ENCODE measurements at places on chromosomes 2 and 18.

DNA sequence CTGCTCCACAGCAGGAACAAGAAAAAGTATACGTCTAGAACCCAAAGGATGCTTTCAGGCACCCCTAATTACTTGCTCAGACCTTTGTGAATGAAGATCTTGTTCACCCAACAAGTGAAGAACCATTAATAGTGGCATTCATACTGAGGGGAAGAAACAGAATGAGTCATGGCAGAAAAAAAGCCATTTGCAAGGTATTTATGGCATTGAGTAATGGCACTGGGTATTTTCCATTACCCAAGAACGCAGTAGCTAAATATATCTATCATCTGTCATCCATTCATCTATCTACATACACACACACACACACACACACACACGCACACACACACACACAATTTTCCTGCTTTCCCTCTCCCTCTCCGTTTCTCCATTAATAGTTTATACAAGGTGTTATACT lies 56.4 kb upstream of the XIRP2 start:
- no peak for DNase-seq

DNA sequence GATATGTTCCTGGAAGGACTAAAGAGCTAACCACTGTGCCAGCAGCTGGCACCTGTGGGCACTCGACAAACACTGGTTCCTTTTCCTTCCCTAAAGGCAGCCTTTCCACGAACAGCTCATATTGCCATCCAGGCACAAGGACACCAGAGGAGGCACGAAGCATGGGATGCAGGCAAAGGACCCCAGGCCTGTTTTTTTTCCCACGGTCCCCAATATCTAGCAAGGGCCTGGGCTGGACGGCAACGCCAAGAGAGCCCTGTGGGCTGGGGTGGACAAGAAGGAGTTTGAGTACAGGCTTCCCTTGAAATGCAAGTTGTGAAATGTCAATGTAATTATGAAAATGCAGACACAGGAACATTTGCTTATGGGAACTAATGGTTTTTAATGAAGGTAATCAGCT lies 135.9 kb downstream of the CYP26B1 start:
- no peak for DNase-seq

GRCh38 chr2:218149848-218150440 lies 16.8 kb downstream of the CXCR1 start:
- no peak for DNase-seq

DNA sequence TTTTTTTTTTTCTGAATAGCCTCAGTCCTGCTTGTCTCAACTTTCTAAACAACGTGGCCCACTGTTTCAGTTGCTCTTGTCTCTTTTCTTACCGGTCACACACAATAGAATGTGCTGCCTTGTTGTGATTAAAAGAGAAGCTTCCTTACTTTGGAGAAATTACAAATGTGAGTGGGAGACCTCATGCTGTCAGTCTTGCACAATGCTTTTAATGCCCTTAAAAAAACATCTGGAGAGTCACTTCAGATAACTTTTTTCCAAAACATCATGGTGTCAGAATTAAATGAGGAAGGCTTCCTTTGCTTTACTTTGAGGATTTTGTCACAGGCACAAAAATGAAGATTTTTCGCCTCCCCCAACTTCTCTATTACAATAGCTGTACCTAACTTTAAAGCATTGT lies 37.7 kb downstream of the LHCGR start:
- no peak for DNase-seq

- DNase-seq, result no peak
These were observed 9.5 kb upstream of the SMAD4 start for GRCh38 chr18:51020536-51020935.

- peak; percentile 28 for DNase-seq
These were observed 13.0 kb upstream of the FAHD2A start for GRCh38 chr2:95389245-95390119.

DNA sequence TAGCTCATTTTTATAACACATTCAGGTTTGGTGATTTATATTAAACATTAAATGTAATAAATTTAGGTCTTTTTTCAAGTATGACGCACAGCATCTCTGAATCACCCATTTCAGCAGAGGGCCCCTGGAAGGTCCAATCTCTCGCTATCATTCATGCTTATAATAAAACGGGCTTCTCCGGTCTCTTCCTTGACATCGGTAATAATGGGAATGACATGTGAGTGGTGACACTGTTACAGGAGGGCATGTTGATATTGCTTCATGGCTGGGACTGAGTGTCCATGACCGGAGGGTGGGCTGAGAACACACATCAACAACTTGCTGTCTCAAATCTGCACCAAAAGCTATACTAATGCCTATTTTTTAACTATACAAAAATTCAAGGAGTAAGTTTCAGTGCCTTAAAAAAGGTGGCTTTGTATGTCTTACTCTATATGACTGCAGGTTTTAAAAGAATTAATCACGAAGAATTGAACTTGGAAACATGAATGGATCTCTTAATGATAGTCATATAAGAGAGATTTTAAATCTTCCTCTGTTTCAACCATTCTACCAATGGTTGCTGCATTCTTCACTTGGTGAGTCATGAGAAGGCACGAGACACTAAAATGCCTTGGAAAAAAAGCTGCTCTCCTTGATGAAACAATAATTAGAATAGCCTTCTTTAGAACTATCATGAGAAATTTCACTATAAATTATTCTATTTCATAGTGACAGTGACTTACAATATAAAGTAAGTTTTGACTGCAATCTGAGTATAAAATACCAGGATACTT lies 101.9 kb upstream of the NRP2 start:
- DNase-seq, result no peak

- DNase-seq, result no peak
These were observed 107.3 kb upstream of the IL1R2 start for GRCh38 chr2:101884423-101884822.

DNA sequence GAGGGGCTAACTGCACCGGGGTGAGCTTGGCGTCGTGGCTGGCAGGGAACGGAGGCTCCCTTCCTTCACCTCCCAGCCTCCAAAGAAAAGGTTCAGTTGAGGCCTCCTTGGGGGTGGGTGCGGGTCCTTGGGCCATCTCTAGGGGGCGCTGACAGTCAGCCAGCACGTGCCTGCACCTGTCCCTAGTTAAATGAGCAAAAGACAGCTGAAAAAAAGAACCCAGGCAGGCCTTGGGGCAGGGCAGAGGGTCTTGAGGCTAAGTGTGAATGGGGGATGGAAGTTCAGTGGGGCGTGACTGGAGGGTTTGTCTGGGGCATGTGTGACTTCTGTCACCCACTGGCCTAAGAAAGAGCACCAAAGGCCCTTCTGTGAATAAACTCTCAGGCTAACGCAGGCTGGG lies 56.4 kb downstream of the ZFP36L2 start:
- DNase-seq, result no peak

DNA sequence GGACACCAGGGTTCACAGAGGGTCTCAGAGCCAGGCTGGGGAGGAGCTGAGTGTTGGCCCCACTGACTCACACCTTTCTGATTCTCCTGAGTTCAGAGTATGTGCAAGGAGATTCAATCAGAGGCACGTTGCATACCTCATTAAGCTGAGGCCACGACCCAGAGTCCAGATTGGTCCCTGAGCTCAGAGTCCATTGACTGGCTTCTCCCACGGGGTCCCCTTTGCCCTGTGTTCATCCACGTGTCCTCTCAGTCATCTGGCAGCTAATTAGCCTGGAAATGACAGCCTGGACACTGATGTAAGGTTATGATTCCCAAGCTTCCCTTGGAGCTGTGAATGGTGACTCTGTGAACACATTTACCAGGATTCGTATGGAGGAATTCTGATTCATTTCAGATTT lies 267.2 kb downstream of the SH3BP4 start:
- no peak for DNase-seq

Data from left lung (tissue), 14 donors.